Nephron progenitor cell (in vitro differentiated cells): ENCODE measurements at places on chromosomes 1 and 21.

DNA sequence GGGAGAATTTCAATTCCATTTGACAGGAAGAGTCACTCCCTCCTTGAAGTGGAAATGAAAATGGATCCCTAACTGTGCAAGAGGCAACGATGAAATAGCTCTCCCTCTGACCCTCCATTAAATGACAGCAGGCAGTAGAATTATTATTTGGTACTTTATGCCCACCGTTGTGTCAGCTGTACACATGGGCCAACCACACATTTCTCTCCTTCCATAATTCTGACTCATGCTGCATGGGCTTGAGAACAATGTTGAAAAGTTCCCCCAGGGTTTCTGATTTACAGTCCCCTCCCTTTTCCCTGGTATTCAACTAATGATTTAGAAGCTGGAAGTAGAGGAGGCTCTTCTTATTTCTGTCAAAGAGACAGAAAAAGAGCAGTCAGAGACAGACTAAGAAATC lies 103.5 kb downstream of the RGS7 start:
- DNase-seq: no peak

DNA sequence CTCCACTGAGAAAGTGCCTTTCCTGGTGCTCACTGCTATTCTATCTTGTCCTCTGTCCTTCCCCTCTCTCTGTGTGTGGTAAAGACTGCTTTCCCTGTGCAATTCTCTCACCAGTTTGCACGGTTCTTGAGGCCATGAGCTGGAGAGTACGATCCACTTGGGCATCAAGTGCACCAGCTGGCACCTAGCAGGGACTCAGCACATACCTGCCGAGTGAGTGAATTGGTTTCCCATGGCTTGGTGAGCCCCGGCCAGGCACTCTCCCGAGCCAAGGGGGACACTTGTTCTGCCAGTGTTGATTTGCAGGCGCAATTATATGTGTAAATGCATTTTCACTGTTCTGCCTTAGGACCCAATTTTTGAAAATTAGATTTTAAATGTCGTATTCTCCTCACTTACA lies 313.5 kb downstream of the DISC1 start:
- no peak for DNase-seq

DNA sequence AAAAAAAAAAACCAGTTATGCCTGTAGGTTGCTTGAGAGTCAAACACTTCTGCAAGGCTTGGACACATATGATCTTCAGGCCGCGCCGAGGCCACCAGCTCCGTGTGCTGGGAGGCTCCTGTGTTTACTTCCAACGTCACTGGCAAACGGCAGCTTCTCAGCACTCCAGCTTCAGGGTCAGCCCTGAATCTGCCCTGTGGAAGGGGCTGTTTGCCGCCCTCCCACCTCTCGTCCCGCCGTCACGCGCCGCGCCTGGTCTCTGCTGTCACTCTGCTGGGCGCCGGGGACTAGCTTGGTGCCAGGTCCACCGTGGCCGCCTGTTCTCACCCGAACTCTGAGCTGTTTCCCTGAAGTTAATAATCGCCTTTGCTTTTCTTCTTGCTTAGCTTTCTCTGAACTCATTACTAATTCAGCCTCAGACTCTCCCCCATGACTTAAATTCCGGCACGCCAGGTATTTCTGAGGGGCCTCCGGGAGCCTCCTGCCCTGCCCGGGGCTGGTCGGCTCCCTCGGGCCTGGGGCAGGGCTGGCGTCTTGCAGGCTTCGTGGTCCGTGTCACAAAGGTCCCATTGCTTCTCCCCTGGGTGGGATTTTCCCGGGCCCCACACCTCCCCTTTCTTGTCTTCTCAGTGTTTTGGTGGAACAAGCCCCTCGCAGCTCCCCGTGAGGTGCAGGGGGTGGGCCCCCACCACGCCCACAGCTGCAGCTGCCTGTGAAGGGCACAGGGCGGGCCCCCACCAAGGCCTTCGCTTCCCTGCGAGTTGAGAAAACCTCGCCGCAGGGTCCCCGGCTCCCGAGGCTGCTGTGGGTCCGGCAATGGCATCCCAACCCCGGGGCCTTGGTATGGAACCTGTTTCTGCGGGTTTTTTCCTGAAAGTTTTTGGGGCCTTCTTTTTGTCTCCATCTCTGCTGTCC lies 14.6 kb upstream of the C1orf159 start:
- no peak for DNase-seq

DNA sequence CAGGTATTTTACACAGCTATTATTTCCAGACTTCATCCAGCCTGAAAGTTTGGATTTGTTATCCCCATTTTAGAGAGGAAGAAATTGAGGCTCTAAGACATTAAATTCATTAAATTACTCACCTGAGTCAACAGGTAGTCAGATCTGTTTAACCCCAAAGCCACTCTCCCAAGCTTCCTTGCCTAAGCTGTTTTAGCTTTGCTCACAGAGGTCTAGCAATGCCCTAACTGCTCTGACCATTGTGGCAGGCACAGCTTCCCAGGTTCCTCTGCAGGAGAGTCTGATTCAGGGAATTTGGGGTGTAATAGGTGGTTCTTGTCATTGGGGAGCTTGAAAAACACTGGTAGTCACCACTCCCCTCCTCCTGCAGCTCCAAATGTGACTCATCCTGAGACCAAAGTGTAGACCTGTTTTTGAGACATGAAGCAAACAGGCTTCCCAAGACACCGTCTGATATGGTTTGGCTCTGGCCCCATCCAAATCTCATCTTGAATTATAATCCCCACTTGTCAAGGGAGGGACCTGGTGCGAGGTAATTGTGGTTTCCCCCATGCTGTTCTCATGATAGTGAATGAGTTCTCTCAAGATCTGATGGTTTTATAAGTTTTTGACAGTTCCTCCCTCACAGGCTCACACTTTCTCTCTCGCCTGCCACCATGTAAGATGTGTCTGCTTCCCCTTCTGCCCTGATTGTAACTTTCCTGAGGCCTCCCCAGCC lies 142.8 kb upstream of the DNAH14 start:
- no peak for DNase-seq

- DNase-seq: no peak
Observed at GRCh38 chr21:42648606-42649005, 4.8 kb upstream of the PDE9A start.

DNA sequence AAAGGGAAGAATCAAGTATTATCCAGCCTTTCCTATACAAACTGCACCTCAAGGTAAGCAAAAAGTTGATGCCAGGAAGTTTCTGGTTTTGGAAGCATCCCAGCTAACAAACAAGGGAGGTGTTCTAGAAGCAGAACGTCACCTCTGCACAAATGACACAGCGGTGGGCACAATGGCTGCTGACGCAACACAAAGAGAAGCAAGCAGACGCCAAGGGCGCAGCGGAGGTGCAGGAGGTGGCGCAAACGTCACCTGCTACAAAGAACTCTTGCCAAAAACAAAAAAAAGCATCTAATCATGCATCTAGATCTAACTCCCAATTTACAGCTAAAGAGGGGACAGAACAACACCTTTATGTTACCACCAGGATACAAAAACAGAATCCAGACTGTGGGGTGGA lies 88.5 kb downstream of the NPHP4 start:
- DNase-seq: no peak

GRCh38 chr1:207847116-207847515 lies 63.8 kb downstream of the CD34 start:
- DNase-seq: no peak

DNA sequence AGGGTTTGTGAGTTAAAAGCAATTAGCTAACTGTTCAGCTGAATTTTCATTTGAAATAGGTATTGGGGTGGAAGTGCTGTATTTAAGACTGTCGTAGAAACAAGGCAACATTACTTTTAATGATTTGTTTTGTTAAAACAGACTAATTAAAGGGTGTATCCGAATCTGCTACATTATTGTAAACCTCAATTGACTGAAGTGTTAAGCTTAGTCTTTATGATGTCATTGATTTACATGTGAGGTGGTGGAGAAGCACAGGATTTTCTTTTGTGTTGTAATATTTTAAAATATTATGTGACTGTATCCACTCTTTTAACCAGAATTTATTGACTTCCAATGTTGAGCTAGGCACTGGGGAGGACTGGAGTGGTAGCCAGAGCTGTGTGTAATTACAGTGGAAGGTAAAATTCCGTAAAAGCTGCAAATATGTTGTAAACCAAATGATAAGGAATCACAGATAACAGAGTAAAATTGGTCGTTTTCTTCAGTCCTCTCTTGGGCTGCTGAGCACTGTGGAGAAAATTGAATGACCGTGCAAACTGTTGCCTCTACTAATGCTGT lies 1.6 kb downstream of the HOOK1 start:
- no peak for DNase-seq

DNA sequence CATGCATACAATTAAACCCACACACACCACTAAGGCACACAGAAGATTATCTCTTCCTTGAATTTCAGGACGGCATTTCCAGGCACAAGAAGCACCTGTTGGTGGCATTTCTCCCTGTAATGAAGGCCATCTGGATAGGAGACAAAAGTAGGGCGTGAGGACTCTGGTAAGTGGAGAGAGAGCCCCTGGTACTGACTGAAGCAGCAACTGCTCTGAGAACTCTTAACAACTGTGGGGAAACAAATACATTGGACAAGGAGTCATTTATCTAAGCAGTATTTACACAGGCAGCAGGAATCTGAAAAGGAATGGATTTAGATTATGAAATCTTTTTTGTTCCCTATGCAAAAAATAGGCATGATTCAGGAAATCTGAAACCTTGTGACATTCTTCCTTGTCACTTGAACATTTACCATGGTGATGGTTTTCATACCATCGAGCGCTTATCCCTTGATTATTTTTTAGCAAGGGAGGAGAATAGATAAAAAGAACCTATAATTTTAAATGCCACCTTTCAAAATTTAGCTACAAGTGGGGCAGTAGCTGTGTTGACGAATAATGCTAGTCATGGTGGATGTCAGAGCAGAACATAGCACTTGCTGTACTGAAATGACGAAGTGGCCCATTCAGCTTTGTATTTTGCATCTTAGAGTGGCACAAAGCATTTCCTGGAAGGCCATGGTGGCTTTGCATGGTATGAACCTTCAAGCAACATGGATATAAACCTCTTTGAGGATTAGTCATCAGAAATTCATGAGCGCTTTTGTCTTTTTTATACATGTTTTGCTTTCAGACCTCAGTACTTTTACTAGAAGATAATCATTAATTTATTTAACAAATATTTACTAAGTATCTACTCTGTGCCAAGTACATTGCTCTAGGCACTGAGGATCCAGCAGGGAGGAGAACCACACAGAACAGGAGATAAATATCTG lies 362.0 kb downstream of the ADGRL2 start:
- no peak for DNase-seq

DNA sequence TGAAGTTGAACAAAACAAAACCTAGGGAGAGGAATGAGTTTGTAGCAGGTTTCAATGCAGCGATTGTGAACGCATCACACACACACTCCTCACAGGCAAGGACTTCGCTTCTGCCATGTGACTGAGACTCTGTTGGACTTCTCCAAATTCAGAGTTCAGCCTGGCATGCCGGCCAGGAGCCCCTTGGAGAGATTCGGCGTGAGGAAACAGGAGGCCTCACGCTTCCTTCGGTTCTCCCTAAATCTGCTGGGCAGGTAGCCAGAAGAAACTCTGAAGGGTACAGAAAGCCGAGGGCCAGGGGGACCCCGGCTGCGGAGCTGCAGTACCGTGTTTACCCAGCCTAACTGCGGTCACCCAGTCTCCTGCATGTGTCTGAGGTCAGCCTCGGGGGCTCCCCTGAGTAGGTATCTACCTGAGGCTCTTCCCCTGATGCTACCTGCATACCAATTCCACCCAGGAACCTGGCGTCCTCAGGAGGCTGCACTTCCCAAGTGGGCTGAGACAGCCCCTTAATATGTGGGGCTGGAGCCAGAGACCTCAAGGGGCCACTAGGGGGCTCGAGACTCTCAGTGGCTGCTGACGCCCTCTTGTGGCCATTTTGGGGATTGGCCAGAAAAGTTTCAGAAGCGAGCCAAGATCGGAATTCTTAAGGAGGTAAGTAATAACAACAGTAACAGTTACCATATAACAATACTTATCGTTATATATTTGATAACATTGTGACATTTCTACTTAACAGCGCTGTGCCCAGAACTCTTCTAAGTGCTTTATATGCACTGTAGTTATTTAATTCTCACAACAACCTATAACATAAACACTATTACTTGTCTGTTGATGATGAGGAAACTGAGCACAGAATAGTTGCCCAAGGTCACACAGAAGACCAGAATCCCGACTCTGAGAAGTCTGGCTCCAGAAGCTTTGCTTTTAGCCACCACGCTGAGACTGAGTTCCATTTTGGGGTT lies 2.7 kb upstream of the ANXA9 start:
- peak; percentile 92 for DNase-seq
